ENCODE measurements at places on chromosomes 3 and 15. TPM values are rescaled to one million over a fixed set of nuclear protein-coding genes. Genes with fewer than 3 reads are reported as not detected.
A peak's percentile ranks its signal among the peaks of the same experiment; 100 is the strongest.

GRCh38 chr3:5898106-5898505, 710.6 kb downstream of the EDEM1 start:
- no peak for DNase-seq
- no peaks in the 10 kb centered on the region for H3K27me3 ChIP-seq
- H3K36me3 ChIP-seq = no peaks in the 10 kb centered on the region
- H3K4me1 ChIP-seq = no peaks in the 10 kb centered on the region

- no peaks in the 10 kb centered on the region for H3K4me1 ChIP-seq
- H3K27me3 ChIP-seq = no peaks in the 10 kb centered on the region
- H3K27ac ChIP-seq = no peak overlapping the region
Measured at GRCh38 chr15:73069109-73069508, 16.8 kb downstream of the NEO1 start.

GRCh38 chr3:4195006-4195405, 108.2 kb upstream of the SETMAR start:
- no peak overlapping the region for H3K4me3 ChIP-seq
- H3K27ac ChIP-seq = no peak overlapping the region
- no peaks in the 10 kb centered on the region for H3K36me3 ChIP-seq
- DNase-seq = no peak
- no peaks in the 10 kb centered on the region for H3K4me1 ChIP-seq
- no peaks in the 10 kb centered on the region for H3K27me3 ChIP-seq

GRCh38 chr3:195139876-195140240, 131.1 kb downstream of the XXYLT1 start:
- H3K27me3 ChIP-seq = no peaks in the 10 kb centered on the region
- no peak overlapping the region for H3K27ac ChIP-seq
- DNase-seq = no peak
- H3K4me3 ChIP-seq = no peak overlapping the region
- H3K4me1 ChIP-seq = no peaks in the 10 kb centered on the region

- no peaks in the 10 kb centered on the region for H3K4me1 ChIP-seq
- H3K27me3 ChIP-seq = no peaks in the 10 kb centered on the region
- no peak for DNase-seq
Measured at GRCh38 chr3:157387708-157388435, 48.8 kb upstream of the PTX3 start.

- peak overlapping the region; percentile 17 for H3K27ac ChIP-seq
- no peaks in the 10 kb centered on the region for H3K27me3 ChIP-seq
- no peaks in the 10 kb centered on the region for H3K36me3 ChIP-seq
- H3K4me1 ChIP-seq = peaks cover 52% of the 10 kb centered on the region
- H3K4me3 ChIP-seq = peak overlapping the region; percentile 72
Measured at GRCh38 chr15:29039466-29040369, 153.9 kb downstream of the APBA2 start.

- no peak for DNase-seq
- H3K4me3 ChIP-seq = no peak overlapping the region
- peaks cover 5% of the 10 kb centered on the region for H3K36me3 ChIP-seq
- peak overlapping the region; percentile 13 for H3K27ac ChIP-seq
- H3K4me1 ChIP-seq = peaks cover 13% of the 10 kb centered on the region
- H3K27me3 ChIP-seq = no peaks in the 10 kb centered on the region
Measured at GRCh38 chr15:90603893-90604292, 74.2 kb downstream of the CRTC3 start.

GRCh38 chr3:44321335-44321734, 17.2 kb upstream of the TCAIM start:
- peaks cover 29% of the 10 kb centered on the region for H3K27me3 ChIP-seq
- no peaks in the 10 kb centered on the region for H3K4me1 ChIP-seq
- peaks cover 3% of the 10 kb centered on the region for H3K36me3 ChIP-seq
- H3K27ac ChIP-seq = no peak overlapping the region

Gene LRRIQ4
- total RNA-seq = not detected

Gene SQOR
- 193 TPM for total RNA-seq

Gene CHSY1
- 93.3 TPM for total RNA-seq

Gene BFSP2
- not detected for total RNA-seq

Gene PROK2
- total RNA-seq = not detected
